Vein endothelial cell (primary cell): ENCODE measurements at places on chromosomes 12 and 14. TPM values are rescaled to one million over a fixed set of nuclear protein-coding genes. Genes with fewer than 3 reads are reported as not detected.

The ABCC9 gene
- total RNA-seq = under 0.01 and 0.10 TPM in 2 replicates

The IFI27 gene
- total RNA-seq = 22.2 and 28.8 TPM in 2 replicates

The RNASE1 gene
- 34.0 and 52.4 TPM in 2 replicates for total RNA-seq

The GPD1 gene
- under 0.01 TPM in 1 of 2 replicates, not detected in the other for total RNA-seq

The PLEKHD1 gene
- total RNA-seq = not detected in 2 replicates

The CPSF2 gene
- total RNA-seq = 40.8 and 46.4 TPM in 2 replicates

The TAS2R8 gene
- 0.33 TPM in 1 of 2 replicates, not detected in the other for total RNA-seq

The RPL10L gene
- not detected in 2 replicates for total RNA-seq

The TMPRSS12 gene
- total RNA-seq = not detected in 2 replicates

The ABHD4 gene
- 9.8 and 14.6 TPM in 2 replicates for total RNA-seq

The AQP5 gene
- total RNA-seq = 0.29 TPM in 1 of 2 replicates, not detected in the other

The WSB2 gene
- total RNA-seq = 94.0 and 117 TPM in 2 replicates

The MUCL1 gene
- not detected in 2 replicates for total RNA-seq

The NTN4 gene
- 288 and 387 TPM in 2 replicates for total RNA-seq

The LGR5 gene
- total RNA-seq = not detected in 2 replicates

The RILPL2 gene
- 3.4 and 3.6 TPM in 2 replicates for total RNA-seq

The PPHLN1 gene
- total RNA-seq = 67.3 and 84.9 TPM in 2 replicates

The PAH gene
- not detected in 2 replicates for total RNA-seq

The RPGRIP1 gene
- total RNA-seq = not detected in 2 replicates

The MAP3K9 gene
- 0.57 and 0.65 TPM in 2 replicates for total RNA-seq

The FOXG1 gene
- not detected in 2 replicates for total RNA-seq

The CELA1 gene
- not detected in 2 replicates for total RNA-seq

The IFT43 gene
- total RNA-seq = 18.0 and 28.1 TPM in 2 replicates

The SLCO1B1 gene
- total RNA-seq = not detected in 2 replicates

The PIANP gene
- total RNA-seq = not detected in 2 replicates
